Globus pallidus (tissue), 1 donor: ENCODE measurements at places on chromosomes 2 and 18.

- DNase-seq, result no peak
These were observed 254.2 kb downstream of the KCNS3 start for GRCh38 chr2:18132697-18133096.

GRCh38 chr18:80109676-80110078 is 615 bp downstream of the ADNP2 start:
- DNase-seq, result peak; percentile 31

DNA sequence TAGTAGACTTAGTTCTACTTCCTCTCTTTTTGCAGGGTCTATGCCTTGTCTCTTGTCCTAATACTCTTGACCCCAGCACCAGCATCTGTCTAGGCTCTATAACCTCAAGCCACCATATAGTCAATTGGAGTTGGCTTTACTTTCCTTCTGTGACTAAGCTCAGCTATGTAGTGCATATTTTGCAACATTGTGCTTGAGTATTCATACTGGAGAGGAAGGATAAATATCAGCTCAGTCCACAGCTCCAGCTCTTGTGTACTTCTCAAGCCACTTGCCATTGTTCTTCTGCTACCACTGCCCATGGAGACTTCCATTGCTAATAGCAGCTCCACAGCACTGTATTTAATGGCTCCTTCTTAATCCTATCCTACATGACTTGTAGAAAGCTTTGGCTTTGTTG is 35.5 kb upstream of the CD28 start:
- no peak for DNase-seq

DNA sequence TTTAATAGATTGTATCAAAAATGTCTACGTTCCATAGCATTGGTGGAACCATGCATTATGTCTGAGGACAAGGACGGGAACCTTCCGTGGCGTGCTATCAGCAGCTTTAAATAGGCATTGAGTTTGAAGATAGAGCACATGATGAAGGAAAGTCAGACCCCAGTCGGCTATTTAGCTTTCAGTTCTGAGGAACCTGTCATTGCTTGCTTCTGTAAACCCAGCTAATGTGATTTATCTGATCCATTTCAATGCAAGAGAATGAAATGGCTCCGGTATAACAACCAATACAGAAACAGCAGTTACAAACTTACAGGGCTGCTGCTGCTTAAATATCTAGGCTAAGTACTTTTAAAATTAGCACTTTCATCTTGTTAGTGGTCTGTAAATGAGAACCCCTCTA is 503.3 kb downstream of the RNF144A start:
- DNase-seq, result no peak

- no peak for DNase-seq
These were observed 117.0 kb downstream of the GRB14 start for GRCh38 chr2:164504253-164504652.

DNA sequence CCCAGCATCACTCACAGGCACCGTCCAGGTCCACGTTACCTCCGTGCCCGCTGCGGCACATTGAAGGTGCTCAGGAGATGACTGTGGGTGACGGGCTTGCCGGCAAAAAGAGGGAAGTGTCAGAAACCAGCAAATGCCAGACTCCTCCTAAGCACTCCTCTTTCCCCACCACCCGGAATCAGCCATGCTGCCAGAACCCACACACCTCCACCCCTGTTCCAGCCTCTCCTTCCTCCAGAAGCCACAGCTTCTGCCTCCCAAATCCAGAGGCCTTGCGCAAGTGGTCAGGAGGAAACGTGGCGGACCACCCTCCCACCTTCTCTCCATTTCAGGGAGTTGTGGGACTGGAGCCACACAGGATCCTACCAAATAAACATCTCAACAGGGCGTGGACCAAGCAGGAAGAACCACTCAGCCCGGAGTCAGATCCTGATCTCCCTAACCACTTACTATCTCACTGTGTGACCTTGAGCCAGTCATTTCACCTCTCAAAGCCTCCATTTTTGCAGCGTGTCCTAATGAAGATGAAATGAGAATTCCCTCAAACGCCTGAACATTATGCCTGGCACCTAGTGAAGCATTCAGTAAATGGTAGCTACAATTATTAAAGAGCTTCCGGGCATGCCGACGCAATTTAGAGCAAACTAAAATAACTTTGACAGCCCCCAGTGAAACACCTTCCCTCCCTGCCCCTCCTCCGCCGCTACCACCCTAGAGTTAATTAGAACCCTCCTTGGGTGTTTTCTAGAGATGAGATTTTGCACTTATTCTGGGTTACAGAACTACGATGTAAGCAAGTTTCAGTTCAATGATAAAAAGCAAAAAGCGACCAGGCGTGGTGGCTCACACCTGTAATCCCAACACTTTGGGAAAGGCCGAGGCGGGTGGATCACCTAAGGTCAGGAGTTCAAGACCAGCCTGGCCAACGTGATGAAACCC is 32.9 kb downstream of the SMAD7 start:
- no peak for DNase-seq

DNA sequence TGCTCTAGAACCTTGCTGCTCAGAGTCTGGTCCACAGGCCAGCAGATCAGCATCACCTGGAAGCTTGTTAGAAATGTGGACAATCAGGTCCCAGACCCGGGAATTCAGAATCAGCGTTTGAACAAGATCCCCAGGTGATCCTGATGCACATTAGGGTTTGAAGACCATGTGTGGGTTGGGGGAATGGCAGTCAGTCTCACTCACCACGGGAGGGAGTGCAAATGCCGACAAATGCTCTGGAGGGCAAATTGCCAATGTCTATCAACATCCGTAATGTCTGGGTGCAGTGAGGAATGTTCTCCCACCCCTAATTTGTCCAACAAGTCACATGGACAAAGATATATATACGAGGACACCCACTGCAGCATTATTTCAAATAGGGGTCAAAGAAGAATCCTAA is 34.5 kb downstream of the INPP5D start:
- no peak for DNase-seq

DNA sequence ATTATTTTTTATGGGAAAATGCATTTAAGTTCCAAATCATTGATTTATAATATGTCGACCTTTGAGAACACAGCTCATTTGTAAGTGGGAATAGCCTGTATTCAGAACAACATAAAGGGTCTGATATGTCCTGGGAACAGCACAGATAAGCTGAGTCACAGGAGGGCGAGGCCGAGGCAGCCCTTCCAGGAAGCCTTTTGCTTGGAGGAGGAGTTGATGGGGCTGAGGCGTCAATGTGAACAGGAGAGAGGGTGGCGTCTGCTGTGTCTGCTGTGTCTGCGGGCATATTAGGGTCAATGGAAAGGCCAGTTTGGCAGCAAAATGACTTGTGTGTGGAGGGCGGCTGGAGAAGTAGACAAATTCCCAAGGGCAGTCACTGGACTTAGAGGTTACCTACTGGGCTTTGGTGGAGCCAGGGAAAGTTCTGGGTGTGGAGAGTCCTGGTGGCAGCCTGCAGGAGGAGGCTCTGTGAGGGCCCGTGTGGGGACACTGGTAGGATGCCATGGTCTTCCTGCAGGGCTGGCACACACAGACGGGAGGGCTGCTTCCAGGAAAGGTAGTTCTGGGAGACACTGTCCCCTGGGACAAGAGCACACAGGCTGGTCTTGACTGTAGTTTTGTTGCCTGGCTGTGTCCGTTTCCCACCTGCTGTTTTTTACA is 128.1 kb downstream of the GLI2 start:
- no peak for DNase-seq

DNA sequence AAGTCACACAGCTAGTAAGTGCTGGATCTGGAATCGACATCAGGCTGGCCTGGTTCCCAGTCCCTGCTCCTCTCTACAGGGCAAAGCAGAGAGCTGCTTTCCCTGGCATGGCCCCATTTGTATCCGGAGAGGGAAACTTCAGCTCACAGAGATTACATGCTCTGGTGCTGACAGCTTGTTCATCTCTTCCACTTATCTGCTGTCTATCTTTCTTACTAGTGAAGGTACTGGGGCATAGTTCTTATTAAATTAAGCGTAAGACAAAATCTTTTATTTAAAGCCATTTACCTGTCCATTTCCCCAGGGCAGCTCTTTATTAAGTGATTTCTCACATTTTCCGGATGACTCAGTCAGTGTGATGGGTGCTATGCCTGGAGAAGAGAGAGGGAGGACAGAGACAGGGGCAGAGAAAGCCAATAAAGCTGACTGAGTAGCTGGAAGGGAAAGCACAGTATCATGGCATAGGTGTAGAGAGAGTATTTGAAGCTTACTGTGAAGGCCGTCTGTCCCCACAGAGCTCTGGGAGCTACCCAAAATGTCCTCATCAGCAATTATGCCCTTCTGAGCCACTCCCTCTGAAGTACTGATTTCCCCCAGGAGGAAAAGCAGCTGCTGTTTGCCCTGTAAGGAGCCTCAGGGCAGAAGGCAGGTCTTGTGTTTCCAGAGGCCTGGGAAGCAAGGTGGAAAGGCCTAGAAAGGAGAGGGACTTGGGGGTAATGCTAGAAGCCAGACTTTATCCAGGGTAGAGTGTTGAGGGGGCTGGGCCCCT is 44.1 kb upstream of the EPAS1 start:
- no peak for DNase-seq

GRCh38 chr18:79203017-79203605 is 133.9 kb downstream of the ATP9B start:
- DNase-seq, result no peak

GRCh38 chr2:39851651-39852110 is 72.6 kb upstream of the THUMPD2 start:
- peak; percentile 10 for DNase-seq

DNA sequence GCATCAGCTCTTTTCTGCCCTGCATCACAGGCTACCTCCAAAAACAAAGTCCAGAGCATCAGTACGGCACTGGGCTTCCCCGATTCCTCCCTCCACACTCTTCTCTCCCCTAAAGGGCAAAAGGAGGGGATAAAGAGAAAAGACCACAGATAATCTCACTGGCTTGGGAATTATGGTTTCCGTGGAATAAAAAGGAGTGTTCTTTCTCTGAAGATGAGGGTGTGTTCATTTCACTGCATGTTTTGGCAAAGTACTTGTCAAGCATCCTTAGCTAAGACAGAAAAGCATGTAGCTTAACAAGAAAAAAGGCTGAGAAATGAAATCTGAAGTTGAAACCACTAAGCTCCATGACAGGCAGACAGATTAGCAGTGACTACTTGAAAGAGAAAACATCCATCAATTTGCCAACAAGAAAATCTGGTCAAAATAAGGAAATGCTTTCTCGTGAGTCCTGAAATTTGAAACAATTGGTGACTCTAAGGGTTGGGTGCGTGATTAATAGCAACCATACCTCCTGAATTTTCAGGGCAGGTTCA is 20.6 kb upstream of the DSG3 start:
- DNase-seq, result no peak

- DNase-seq, result no peak
These were observed 25.2 kb downstream of the PDIA6 start for GRCh38 chr2:10787176-10787968.

GRCh38 chr18:36334798-36335197 is 37.3 kb downstream of the FHOD3 start:
- DNase-seq, result no peak

DNA sequence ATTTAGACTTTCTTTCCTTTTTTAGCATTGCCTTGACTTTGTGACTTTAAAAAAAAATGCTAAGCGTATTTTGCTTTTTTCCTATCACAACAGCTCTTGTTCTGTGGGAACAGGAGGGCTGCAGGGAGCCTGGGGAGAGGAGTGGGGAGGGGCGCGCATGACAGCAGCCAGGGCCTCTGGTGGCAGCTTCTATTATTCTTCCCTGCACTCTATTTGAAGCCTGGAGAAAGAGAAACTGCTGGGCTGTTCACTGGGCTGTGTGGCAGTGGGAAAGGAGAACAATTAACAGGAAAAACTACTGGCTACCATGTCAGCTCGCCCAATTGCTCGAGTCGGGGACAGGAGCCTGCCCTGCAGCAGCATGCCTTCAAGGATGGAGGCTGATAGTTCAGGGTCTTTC is 119.0 kb upstream of the ZBTB14 start:
- DNase-seq, result peak; percentile 80

- DNase-seq, result no peak
These were observed 323.3 kb upstream of the RAB6C start for GRCh38 chr2:129656081-129656598.

DNA sequence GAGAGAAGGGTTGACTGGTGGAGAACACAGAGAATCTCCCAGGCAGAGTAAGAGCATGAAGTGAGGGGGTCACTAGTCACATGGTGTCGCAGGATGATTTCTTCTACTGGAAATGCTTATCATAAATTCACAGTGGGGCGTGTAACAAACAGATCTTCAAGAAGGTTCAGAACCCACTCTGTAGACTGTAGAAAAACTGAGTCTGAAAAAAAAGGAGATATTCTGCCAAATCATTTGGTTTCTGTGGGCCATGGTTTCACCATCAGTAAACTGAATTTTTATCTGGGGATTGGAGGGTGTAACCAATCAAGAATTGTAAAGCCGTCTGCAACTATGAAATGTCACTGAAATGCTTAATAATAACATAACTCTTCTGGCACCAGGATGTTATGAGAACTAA is 15.0 kb downstream of the TPGS2 start:
- DNase-seq, result no peak

- DNase-seq, result peak; percentile 65
These were observed 26.9 kb downstream of the C18orf63 start for GRCh38 chr18:74342416-74343043.

- no peak for DNase-seq
These were observed 144.2 kb upstream of the PARD3B start for GRCh38 chr2:204401114-204401513.

DNA sequence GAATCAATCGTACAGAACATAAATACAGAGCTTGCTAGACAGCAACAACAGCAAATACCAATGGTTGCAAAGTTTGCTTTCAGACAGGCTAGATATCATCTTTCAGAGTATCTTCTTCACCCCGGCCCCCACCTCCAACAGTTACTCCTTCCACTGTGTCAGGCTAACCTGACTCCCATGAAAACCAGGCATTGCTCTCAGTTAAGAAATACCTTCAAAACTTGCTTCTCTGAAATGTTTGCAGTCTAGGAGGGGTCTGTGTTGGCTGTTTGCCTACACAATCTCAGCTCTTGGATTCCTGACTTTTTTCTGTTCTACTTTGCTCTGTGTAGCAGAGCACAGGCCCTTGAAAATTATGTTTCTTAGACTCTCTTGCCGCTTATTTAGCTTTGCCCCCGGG is 599.5 kb upstream of the SYT4 start:
- DNase-seq, result no peak

DNA sequence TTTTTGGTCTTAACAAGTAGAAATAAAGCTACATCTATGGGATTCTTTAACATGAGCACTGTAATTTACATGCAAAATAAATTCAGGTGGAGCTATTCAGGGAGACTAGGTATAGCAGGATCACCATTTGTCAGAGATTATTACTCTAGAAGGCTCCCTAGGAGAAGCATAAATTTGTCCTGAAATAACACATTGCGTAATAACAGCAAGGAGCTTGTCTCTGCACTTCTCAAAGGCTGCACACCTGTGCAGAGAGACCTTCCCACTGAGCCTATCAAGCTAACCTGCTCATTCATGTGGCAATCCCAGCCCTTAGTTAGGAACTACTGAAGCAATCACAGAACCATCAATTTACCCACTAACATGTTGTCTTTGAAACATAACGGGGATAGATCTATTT is 437.4 kb upstream of the MC4R start:
- DNase-seq, result no peak
